ENCODE measurements at places on chromosomes 16 and 17. TPM values are rescaled to one million over a fixed set of nuclear protein-coding genes. Genes with fewer than 3 reads are reported as not detected.

The C16orf86 gene
- total RNA-seq, result 2.7 TPM

The HNF1B gene
- total RNA-seq, result not detected

The SOX8 gene
- 21.6 TPM for total RNA-seq

The RBFOX1 gene
- total RNA-seq, result 68.8 TPM

The CCL3 gene
- total RNA-seq, result 0.74 TPM

The HAS3 gene
- total RNA-seq, result 8.1 TPM

The SBK1 gene
- 29.0 TPM for total RNA-seq

The SMIM22 gene
- not detected for total RNA-seq

Data from temporal lobe (tissue), 4 donors.